Suprapubic skin (tissue), 4 donors: ENCODE measurements at places on chromosomes 6 and 20. TPM values are rescaled to one million over a fixed set of nuclear protein-coding genes. Genes with fewer than 3 reads are reported as not detected.

DNA sequence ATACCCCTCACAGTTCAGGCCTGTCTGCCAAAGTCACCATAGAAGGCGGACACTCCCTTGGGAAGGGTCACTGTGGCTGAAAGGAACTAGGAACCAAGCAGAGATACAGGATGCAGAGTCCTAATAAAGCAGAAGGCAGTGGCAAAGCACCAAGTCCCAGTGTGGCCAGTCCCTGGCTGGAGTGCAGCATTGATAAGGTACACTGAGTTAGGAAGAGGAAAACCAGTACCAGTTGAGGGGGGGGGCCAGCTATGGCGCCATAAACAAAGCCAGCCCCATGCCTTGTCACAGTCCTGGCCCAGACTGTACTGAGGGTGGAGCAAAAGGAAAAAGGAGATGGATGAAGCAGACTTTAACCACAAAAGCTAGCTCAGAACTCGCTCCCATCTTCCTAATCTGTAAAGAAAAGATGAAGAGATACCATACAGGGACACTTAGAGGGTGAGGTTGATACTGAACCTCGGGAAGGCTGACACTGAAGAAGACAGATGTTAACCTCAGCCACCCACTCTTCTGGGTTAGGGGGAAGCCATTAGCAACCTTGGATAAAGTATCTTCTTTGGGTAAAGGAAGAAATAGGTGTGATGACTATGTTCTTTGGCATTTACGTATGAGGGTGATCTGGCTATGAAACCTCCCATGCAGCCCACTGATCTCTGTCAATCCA is 7.8 kb downstream of the ABHD12 start:
- H3K4me1 ChIP-seq: no peaks in the 10 kb centered on the region
- no peak for DNase-seq
- H3K4me3 ChIP-seq: no peak overlapping the region

- no peak overlapping the region for H3K4me3 ChIP-seq
- peaks cover 79% of the 10 kb centered on the region for H3K36me3 ChIP-seq
- H3K4me1 ChIP-seq: no peaks in the 10 kb centered on the region
- no peak overlapping the region for H3K27ac ChIP-seq
- no peaks in the 10 kb centered on the region for H3K27me3 ChIP-seq
Measured at GRCh38 chr6:131581523-131581922, 8.5 kb downstream of the ARG1 start.

DNA sequence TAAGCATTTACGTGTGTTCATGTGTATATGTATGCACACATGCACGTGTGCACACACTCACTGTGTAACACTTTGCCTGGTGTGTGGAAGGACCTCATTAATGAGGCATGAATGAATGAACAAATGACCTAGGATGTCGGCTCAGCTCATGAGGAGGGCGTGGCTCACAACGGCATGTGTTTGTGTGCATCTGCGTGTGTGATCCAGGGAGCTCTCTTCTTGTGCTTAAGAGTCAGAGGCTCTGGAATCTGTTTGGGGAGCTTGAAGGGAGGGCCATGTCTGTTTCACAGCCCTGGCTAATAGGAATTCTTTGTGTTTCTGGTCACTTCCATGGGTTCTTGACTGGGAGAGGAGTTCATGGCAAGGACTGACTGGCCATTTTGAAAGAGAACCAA is 32.7 kb downstream of the TOX2 start:
- H3K27me3 ChIP-seq: peaks cover 7% of the 10 kb centered on the region
- no peak overlapping the region for H3K4me3 ChIP-seq
- DNase-seq: no peak
- H3K27ac ChIP-seq: no peak overlapping the region

- H3K27me3 ChIP-seq: no peaks in the 10 kb centered on the region
- H3K4me3 ChIP-seq: no peak overlapping the region
- H3K4me1 ChIP-seq: peaks cover 10% of the 10 kb centered on the region
- DNase-seq: peak; percentile 77
Measured at GRCh38 chr6:57177545-57178265, 5.6 kb downstream of the BAG2 start.

The TMEM74B gene
- total RNA-seq: 3.9 TPM

The PDE10A gene
- total RNA-seq: 1.5 TPM

DNA sequence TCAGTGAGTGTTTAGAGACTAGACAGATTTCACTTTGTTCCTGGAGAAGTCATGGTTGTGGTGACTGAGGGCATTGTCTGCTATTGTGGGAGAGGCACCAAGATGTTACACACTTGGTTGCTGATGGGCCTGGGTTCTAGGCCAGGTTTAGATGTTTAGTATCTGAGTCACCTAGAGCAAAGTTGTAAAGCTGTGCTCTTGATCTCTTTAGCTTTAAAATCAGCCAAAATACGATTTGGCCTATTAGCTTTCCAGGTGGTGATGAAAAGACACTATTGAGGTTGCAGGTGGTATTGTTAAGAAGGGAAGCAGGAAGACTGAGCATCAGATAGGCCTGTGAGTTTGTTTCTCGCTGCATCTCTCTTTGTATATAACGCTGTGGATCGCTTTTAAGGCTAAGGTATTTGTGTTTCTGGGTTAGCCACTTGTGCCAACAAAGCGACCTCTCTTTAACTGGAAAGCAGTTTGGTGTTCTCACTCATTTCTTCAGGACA is 48.6 kb downstream of the FOXO3 start:
- DNase-seq: no peak
- peaks cover 72% of the 10 kb centered on the region for H3K4me1 ChIP-seq
- H3K27me3 ChIP-seq: no peaks in the 10 kb centered on the region

GRCh38 chr20:24763386-24764026 is 185.6 kb upstream of the CST7 start:
- peaks cover 11% of the 10 kb centered on the region for H3K27me3 ChIP-seq
- no peak overlapping the region for H3K4me3 ChIP-seq
- peak; percentile 54 for DNase-seq
- H3K4me1 ChIP-seq: no peaks in the 10 kb centered on the region

DNA sequence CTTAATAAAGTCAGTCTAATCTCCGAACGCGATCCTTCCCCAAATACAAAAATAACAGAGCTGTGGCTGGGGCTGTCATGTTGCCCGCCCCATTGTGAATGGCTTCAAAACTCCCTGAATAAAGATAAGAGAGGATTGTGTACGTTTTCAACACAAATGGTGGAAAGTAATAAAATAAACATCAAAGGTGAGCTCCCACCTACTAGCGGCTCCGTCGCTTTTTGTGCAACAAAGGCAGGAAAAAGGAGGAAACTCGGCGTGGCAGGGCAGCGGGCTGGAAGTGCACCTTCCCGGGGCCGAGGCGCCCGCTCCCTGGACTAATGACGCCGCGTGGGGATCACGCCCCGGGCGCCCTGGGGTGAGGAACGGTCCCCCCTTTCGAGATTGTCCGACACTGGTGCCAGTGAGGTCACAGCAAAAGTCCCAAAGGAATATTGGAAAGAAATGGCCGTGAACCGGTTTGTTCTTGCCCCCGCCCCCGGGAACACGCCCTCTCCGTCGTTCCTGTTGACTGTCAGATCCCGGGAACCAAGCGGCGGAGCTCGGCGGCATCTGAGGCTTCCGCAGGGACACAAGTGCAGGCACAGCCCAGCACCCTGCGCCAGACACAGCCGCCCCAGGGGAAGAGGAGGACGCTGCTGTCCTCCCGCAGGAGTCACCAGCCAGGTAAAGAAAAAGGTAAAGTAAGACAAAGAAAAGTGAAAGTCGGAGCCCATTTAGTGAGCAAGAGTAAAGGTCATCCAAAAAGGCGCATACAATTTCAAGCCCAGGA is 1.1 kb upstream of the FOXQ1 start:
- no peak for DNase-seq
- no peaks in the 10 kb centered on the region for H3K36me3 ChIP-seq
- H3K27ac ChIP-seq: peak overlapping the region; percentile 89
- H3K27me3 ChIP-seq: peaks cover 51% of the 10 kb centered on the region

GRCh38 chr6:99841297-99841696 is 152.7 kb downstream of the MCHR2 start:
- H3K4me1 ChIP-seq: no peaks in the 10 kb centered on the region
- no peak overlapping the region for H3K4me3 ChIP-seq
- no peaks in the 10 kb centered on the region for H3K27me3 ChIP-seq
- H3K27ac ChIP-seq: no peak overlapping the region
- H3K36me3 ChIP-seq: no peaks in the 10 kb centered on the region

The MLN gene
- total RNA-seq: not detected

- no peak for DNase-seq
- H3K4me3 ChIP-seq: no peak overlapping the region
- H3K36me3 ChIP-seq: no peaks in the 10 kb centered on the region
- peaks cover 46% of the 10 kb centered on the region for H3K4me1 ChIP-seq
- no peaks in the 10 kb centered on the region for H3K27me3 ChIP-seq
- no peak overlapping the region for H3K27ac ChIP-seq
Measured at GRCh38 chr6:53861518-53861917, 66.7 kb downstream of the LRRC1 start.

The GMPR gene
- 16.4 TPM for total RNA-seq

DNA sequence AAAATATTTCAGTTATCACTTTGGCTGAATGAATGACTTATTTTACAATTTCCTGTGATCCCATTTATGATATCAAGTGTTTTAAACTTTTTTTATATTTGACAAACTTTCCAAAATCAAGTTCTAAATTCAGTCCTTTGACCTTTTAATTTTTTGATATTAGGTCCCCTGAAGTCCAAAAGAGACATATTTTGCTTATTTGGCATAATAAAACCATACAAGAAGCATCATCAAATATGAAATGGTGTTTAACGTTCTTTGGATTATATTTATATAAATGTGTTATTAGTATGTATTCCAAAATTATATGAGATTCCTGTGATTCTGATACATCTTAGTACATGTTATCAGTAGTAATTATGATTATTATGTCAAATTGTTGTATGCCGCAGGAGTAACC is 38.7 kb downstream of the ZNF133 start:
- H3K36me3 ChIP-seq: no peaks in the 10 kb centered on the region
- no peak for DNase-seq
- H3K4me1 ChIP-seq: no peaks in the 10 kb centered on the region
- H3K27ac ChIP-seq: no peak overlapping the region
- H3K4me3 ChIP-seq: no peak overlapping the region
- no peaks in the 10 kb centered on the region for H3K27me3 ChIP-seq

GRCh38 chr20:32672982-32673851 is 524 bp downstream of the C20orf203 start:
- no peak for DNase-seq
- peaks cover 4% of the 10 kb centered on the region for H3K4me1 ChIP-seq
- no peak overlapping the region for H3K4me3 ChIP-seq
- no peak overlapping the region for H3K27ac ChIP-seq
- H3K36me3 ChIP-seq: no peaks in the 10 kb centered on the region

The BANF2 gene
- not detected for total RNA-seq

The HNF4A gene
- not detected for total RNA-seq

The ADGRF4 gene
- total RNA-seq: 38.9 TPM

DNA sequence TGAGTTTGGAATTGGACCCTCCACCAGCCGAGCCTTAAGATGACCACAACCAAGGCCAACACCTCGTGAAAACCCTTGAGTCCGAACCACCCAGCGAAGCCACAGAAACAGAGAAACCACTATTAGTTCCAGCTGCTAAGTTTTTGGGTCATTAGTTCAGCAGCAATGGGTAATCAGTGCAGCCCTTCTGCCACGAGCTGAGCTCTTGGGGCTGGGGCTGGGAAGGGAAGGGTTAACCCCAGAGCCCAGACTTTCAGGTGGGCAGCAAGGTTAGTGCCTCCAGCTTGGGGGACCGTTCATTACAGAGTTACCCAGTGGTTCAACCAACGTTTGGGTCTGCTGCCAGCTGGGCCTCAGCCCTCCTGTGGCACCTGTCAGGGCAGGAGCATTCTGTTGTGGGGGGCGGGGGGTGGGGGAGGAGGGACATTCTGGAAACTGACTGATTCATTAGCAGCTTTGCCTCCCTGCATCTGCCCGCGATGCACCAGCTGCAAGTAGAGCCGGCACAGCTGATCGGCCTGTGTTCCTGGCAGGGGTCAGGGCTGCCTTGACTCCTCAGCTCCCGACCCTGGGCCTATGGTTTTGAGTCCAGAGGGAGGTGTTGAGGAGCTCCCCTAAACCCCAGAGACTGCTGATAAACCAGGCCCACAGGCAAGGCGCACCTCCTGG is 52.7 kb downstream of the TGM2 start:
- DNase-seq: no peak
- H3K36me3 ChIP-seq: no peaks in the 10 kb centered on the region
- H3K27ac ChIP-seq: no peak overlapping the region
- H3K27me3 ChIP-seq: no peaks in the 10 kb centered on the region
- no peak overlapping the region for H3K4me3 ChIP-seq

- no peak overlapping the region for H3K27ac ChIP-seq
- H3K36me3 ChIP-seq: no peaks in the 10 kb centered on the region
- H3K4me3 ChIP-seq: no peak overlapping the region
- H3K4me1 ChIP-seq: peaks cover 12% of the 10 kb centered on the region
- H3K27me3 ChIP-seq: no peaks in the 10 kb centered on the region
Measured at GRCh38 chr6:71345476-71346333, 57.1 kb downstream of the OGFRL1 start.

DNA sequence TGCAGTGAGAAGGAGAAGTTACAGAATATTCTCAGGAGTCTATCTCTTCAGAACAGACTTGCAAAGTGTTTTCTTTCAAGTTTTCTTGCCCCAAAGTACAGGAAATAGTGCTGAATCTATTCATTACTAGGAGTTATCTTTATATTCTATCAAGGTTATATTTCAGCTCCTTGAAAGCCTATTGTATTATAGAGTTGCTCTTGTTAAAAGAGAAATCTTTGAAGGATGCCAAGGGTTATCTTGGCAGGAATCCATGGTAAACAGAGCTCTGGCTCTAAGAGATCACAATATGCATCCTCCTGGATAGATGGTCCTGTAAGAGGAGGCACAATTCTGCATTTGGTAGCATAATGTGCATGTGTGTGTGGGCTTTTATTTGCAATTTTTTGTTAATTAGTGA is 21.2 kb upstream of the SNRPB2 start:
- H3K27ac ChIP-seq: no peak overlapping the region
- H3K36me3 ChIP-seq: no peaks in the 10 kb centered on the region
- DNase-seq: no peak
- no peaks in the 10 kb centered on the region for H3K4me1 ChIP-seq
- no peak overlapping the region for H3K4me3 ChIP-seq

GRCh38 chr6:121633309-121633708 is 197.9 kb downstream of the GJA1 start:
- H3K4me1 ChIP-seq: peaks cover 6% of the 10 kb centered on the region
- no peak for DNase-seq
- H3K4me3 ChIP-seq: no peak overlapping the region
